ENCODE measurements at places on chromosomes 4 and X. TPM values are rescaled to one million over a fixed set of nuclear protein-coding genes. Genes with fewer than 3 reads are reported as not detected.

DNA sequence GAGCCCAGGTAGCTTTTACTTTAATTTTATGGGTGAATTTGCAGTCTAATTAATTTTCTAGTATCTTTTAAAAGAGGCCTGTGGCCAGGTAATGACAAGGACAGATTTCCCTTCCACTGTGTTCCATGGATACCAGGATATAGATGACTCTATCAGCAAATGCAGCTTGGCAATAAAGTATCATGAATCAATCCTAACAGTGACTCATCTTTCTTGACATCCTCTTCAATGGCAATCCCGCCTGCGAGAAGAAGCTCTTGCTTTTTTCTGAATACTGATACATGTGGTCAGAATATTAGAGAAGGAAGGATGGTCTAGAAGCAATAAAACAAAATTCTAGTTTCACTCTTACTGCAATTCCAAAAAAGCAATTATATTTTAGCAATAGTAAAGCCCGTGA lies 267.8 kb downstream of the DTHD1 start:
- no peaks in the 10 kb centered on the region for H3K27me3 ChIP-seq
- no peak overlapping the region for H3K4me3 ChIP-seq
- no peak for DNase-seq
- no peaks in the 10 kb centered on the region for H3K4me1 ChIP-seq

- no peaks in the 10 kb centered on the region for H3K36me3 ChIP-seq
- no peak overlapping the region for H3K4me3 ChIP-seq
- no peak for DNase-seq
- no peak overlapping the region for H3K27ac ChIP-seq
- peaks cover 13% of the 10 kb centered on the region for H3K4me1 ChIP-seq
Measured at GRCh38 chr4:38365261-38365660, 298.7 kb upstream of the KLF3 start.

MBTPS2 gene
- 3.1 TPM for total RNA-seq

DNA sequence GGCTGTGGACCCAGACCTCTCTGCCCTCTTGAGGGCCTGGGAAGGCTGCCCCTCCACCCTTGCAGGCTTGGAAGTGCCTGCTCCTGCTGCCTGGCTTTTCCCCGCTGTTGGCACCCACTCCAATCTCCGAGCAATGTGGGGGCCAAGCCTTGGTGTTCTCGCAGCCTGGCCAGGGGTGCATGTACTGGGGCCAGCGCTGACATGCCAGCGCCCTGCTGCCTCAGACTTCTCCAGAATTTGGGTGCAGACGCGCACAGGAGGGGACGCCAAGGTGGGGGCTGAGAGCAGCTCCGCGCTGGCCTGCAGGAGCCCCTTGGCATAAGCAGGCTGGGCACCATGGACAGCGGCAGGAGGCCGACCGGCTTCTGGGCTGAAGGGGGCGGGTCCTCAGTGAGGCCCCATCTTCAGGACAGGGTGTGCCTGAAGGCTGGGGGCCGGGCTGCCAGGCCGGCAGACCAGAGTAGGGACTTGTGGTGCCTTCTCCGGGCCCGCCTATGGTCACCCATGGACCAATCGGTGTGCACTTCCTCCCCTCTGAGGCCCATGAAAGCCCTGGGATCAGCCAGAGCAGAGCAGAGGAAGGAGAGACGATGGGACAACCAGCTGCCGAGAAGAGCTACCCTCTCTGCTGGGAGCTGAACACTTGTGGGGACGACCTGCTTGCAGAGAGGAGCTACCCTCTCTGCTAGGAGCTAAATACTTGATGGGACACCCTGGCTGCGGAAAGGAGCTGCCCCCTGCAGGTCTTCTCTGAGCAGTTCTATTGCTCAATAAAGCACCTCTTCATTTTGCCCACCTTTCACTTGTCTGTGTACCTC lies 118.3 kb downstream of the DNAAF6 start:
- no peak overlapping the region for H3K27ac ChIP-seq
- no peaks in the 10 kb centered on the region for H3K4me1 ChIP-seq
- no peak overlapping the region for H3K4me3 ChIP-seq
- no peaks in the 10 kb centered on the region for H3K36me3 ChIP-seq

- no peaks in the 10 kb centered on the region for H3K36me3 ChIP-seq
- no peaks in the 10 kb centered on the region for H3K27me3 ChIP-seq
- H3K4me3 ChIP-seq, result no peak overlapping the region
Measured at GRCh38 chr4:89324671-89325070, 17.1 kb upstream of the GPRIN3 start.

All from CD4-positive, alpha-beta T cell (primary cell).